Stimulated activated CD4-positive, alpha-beta T cell treated with anti-CD3 and anti-CD28 coated beads, Interleukin-12 subunit alpha, Interleukin-12 subunit beta, amount 100 ng/mL, for 4 hours (primary cell): ENCODE measurements at places on chromosomes 1 and 21.

- no peak for DNase-seq
Measured at GRCh38 chr1:214808845-214809460, 206.0 kb downstream of the CENPF start.

DNA sequence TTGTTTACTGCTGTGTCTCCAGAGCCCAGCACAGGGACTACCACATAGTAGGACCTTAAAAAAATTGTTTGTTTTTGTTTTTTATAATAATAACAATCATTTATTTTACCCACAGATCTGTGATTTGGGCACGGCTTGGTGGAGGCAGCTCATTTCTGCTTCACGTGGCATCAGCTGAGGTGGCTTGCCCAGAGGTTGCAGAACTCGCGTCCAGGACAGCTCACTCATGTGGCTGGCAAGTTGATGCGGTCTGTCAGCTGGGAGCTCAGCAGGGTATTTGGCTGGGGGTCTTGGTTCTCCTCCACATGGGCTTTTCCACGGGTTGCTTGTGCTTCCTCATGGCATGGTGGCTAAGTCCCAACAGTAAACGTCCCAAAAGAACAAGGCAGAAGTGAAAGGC, 2.9 kb upstream of the SYNC start:
- DNase-seq: no peak

- no peak for DNase-seq
Measured at GRCh38 chr1:62922006-62922405, 138.1 kb downstream of the ATG4C start.

GRCh38 chr21:42137191-42137904, 66.2 kb downstream of the UMODL1 start:
- no peak for DNase-seq

GRCh38 chr21:20167059-20167458, 831.1 kb upstream of the NCAM2 start:
- DNase-seq: no peak

DNA sequence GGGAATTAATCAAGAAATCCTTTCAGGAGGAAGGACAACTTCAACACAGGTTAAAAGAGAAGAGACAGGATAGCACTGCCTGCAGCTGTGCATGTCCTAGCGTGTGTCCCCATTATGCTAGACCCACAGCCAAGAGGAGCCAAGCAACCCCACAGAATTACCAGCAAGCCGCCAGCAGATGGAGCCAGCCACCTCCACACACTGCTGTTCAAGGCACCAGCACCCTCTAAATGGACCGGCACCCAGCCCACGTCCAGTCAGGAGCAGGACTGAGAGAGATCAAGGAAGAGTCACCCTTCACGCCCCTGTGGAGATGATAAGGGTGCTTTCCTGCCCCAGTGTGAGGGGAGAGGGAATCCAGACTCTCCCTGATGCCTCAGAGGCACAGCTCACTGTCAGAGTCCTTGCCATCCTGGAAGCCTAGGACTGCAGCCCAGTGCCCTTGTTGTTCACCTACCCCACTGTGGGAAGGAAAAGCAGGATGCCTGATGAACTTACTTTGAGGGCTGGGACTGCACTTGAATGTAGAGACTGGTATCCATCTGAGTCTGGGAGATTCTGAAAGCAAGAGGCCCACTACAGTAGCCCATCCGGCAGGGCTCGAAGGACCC, 37.1 kb upstream of the CTTNBP2NL start:
- peak; percentile 33 for DNase-seq

GRCh38 chr1:86872086-86872485, 41.8 kb downstream of the SELENOF start:
- no peak for DNase-seq

GRCh38 chr1:162397039-162397448, 14.9 kb downstream of the SH2D1B start:
- no peak for DNase-seq

DNA sequence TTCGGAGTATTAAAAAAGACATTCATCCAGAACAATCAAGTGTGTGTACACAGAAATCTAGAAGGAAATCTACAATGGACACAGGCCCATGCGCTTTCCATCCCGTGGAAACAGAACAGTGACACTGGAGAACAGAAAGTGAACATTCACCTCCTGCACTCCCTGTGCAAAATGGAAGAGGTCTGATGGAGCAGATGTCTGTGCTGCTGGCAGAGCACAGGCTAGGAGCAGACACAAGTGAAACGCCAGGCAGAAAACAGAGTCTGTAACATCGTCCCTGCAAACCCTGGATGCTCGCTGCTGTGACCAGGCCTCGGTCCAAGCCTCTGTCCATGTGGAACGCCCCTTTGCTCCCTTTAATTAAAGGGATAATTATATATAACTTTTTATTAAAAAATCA, 36.1 kb downstream of the SLC45A1 start:
- DNase-seq: no peak

DNA sequence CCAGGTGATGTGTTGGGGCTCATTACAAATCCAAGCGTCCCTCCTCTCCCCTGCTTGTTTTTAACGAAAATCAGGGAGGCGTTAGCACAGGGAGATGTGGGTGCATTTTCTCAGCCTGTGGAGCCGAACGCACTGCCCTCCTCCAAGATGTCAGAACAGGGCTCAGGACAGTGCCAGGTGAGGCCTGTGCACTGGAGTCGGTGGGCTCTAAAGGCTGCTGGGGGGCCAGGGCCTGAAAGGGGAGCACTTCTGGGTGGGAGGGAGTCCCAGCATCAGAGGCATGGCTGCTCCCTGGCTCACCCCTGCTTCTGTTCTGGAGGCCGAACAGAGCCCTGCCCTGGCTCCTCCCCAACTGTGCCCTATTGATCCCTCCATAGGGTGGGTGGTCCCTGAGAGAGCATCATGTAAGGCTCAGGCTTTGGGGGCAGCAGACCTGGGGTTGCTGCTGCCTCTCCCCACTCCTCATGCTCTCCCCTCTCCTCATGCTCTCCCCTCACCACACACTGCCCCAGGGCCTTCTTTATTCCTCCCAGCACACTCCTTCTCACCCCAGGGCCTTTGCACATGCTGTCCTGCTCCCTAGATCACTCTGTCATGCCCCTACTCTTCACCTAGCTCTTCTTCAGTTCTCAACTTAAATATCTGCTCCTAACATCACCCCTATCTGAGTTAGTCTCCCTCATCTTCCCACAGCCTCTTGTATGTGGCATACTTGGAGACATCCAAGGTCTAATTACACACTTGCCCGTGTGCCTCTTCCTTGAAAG, 725.2 kb downstream of the PTPRU start:
- DNase-seq: no peak

DNA sequence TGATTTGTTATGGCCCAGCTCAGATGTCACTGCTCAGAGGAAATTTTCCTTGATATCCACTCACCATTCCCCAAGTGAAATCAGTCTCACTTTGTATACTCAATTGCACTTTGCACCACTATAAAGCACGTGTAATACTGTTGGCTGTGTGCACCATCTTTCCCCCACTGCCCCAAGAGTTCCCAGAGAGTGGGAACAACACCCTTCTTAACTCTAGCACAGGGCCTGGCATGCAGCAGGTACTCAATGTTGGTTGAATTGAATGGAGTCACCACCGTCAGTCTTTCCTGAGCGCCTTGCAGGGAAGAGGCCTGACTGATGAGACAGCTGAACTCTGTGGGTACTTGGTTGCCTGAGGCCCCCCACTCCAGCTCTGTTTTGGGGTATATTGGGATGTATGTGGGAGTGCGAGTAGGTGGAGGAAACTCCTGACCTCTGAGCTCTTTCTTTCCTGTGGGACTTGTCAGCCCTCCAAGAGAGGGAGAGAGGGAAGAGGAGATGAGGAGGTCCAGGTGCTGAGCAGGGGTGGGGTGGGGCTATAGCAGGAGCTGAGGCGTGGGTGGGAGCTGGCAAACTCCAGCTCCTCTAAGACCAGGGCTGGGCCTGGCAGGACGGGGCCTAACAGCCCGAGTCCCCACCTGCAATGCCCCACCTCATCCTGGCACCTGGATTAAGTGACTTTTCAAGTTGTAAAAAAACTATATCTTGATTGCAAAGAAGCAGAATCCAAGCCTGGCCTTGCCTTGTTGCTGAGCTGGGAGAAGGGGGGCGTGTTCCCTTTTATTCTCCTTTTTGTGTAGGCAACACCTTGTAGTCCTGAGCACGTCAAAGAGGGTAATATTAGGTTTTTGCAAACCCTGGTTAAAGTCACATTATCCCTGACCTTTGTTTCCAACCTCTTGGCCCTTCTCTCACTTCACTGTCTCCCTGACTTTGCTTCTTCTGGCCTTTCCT, 19.4 kb upstream of the WASF2 start:
- no peak for DNase-seq

DNA sequence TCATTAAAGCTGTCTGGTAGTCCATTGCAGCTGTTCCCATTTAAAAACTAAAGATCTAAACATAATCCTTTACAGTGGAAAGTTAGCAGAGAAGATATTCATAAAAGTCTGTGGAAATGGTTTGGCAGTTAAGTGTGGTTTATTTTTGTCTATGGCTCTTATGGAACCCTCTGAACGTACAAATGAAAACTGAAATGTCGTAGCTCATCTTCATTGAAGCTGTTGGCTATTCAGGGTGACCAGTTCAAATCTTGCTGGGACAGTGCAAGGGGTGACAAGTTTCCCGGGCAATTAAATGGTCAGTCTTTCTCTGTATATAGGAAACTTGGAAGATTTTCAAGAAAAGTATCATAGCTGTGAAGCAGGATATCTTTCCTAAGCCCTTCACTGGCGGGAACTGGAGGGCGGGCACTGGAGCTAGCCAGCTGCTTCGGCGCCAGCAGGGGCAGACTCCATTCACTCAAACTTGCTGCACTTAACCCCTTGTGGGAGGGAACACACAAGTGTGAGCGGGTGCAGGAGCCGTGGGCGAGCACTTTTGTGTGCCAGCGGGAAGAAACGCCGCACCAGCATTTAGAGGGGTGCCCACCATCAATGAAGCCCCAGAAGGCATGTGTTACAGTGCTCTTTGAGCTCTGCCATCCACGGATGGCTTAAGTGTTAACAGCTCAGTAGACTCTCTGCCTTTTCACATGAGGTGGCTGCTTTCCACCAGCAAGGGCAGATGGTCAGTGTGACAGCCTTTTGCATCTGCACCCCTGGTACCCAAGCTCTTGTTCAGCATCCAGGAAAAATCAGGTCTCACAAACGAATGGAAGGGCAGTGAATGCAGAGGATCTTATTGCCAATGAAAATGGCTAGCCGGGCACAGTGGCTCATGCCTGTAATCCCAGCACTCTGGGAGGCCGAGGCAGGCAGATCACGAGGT, 232.1 kb upstream of the KAZN start:
- no peak for DNase-seq

DNA sequence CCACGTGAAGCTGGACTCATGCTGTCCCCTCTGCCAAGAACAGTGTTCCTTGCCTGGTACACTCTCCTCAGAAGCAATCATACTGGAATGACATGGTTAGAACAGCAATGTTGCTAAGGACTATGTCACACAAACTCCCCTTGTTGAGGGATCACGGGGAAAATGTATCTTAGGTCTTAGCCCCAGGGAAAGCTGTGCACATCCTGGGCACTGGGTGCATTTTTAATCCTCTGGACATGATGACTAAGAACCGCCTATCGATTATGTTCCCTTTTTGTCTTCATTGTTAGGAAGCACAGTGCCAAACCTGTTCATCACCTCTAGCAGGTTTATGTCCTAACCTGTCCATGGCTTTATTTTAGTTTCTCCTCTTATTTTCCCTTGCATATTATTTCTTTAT, 115.1 kb downstream of the HIVEP3 start:
- DNase-seq: no peak

DNA sequence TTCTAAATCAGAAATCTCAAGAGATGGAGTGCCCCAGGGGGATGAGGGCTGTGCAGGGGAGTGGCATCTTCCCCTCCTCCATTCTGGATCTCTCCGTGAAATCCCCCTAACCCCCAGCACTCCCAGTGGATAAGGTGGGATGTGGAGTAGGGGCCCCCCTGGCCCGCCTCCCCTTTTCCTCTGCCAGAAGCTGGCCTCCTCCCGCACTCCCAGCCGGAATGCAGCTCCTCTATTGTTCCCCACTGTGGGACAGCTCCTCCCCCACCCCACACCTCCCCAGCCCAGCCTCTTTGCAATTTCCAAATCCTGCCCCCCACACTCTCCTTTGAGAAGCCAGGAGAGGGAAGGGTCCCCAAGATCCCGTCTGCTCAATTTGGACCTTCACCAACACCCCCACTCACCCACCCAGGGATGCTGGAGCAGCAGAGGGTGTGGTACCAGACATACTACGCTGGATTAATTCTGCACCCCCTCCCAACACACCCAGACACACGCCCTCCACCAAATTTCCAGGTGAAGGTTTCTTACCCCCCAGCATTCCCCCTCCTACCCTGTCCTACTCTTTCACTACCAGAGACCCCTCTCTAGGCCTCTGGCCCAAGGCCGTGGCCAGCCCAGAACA, 1.9 kb downstream of the MEX3A start:
- DNase-seq: no peak

GRCh38 chr1:207134581-207134980, 30.5 kb downstream of the C4BPA start:
- no peak for DNase-seq

DNA sequence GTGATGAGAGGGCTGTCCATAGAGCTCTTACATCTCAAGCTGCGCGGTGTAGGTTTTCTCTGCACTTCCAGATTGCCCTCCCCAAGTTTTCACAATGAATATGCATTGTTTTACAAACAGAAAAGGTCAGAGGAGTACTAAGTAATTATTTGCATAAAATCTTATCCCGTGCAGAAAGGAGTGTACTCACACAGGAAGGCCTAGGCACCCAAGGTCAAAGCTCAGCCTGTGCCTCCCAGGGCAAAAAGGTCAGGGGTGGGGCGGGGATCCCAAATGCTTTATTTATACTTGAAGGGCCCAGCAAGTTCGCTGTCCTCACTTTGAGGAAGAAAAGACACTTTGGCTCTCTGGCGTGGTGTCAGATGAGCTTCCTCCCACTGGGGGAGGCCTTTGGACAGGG, 10.3 kb upstream of the KCNE1 start:
- DNase-seq: no peak

GRCh38 chr1:16605532-16606505, 7.5 kb downstream of the NBPF1 start:
- DNase-seq: no peak

- no peak for DNase-seq
Measured at GRCh38 chr1:64499966-64500365, 30.0 kb downstream of the CACHD1 start.

DNA sequence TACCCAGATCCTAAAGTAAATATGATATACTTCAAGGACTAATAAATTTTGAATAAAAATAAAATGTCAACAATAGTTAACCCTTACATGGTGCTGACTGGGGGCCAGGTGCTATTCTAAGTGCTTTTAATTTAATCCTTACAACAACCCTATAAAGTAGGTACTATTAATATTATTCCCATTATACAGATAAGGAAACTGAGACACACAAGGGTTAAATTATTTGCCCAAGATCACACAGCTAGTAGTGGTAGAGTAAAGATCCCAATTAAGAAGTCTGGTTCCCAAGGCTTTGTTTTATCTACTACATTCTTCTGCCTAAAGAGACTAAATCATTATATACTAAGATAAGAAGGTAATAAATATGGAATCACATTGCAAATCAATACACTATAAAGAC, 34.2 kb downstream of the SYNJ1 start:
- DNase-seq: no peak

DNA sequence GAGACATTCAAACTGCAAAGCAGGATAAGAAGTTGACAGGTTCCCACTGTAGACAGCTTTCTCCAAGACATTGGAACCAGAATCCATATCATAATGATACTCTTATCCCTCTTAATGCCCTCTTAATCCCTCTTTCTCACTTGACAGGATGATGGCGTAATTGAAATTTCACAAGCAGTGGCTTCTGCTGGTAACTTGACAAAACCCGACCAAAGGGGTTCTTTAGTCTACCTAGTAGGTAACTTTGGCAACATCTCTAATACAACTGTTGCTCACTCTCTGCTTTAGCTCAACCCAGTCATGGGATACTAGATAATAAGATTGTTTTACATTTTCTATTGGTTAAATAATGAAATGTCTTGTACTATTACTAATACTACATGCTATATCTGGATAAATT, 34.7 kb downstream of the S100A10 start:
- DNase-seq: no peak

- DNase-seq: peak; percentile 43
Measured at GRCh38 chr21:36135391-36136102, 668 bp downstream of the CBR3 start.
